Colonic mucosa (tissue), 4 donors: ENCODE measurements at places on chromosomes 5 and 9. TPM values are rescaled to one million over a fixed set of nuclear protein-coding genes. Genes with fewer than 3 reads are reported as not detected.

Gene FSD1L
- total RNA-seq: 4.3 TPM

- no peaks in the 10 kb centered on the region for H3K27me3 ChIP-seq
- H3K4me3 ChIP-seq: no peak overlapping the region
- H3K36me3 ChIP-seq: no peaks in the 10 kb centered on the region
Measured at GRCh38 chr5:91478096-91478495, 95.0 kb upstream of the ARRDC3 start.

Gene ARSB
- total RNA-seq: 11.4 TPM

GRCh38 chr5:141655020-141655419 lies 3.8 kb upstream of the FCHSD1 start:
- no peaks in the 10 kb centered on the region for H3K4me1 ChIP-seq
- no peaks in the 10 kb centered on the region for H3K27me3 ChIP-seq
- H3K36me3 ChIP-seq: no peaks in the 10 kb centered on the region
- DNase-seq: no peak

Gene ARL14EPL
- total RNA-seq: not detected

Gene DMRT3
- not detected for total RNA-seq

GRCh38 chr5:37043693-37044092 lies 167.1 kb downstream of the NIPBL start:
- no peak for DNase-seq
- no peaks in the 10 kb centered on the region for H3K27me3 ChIP-seq
- H3K36me3 ChIP-seq: peaks cover 4% of the 10 kb centered on the region
- H3K4me3 ChIP-seq: no peak overlapping the region
- H3K4me1 ChIP-seq: no peaks in the 10 kb centered on the region
- no peak overlapping the region for H3K27ac ChIP-seq

DNA sequence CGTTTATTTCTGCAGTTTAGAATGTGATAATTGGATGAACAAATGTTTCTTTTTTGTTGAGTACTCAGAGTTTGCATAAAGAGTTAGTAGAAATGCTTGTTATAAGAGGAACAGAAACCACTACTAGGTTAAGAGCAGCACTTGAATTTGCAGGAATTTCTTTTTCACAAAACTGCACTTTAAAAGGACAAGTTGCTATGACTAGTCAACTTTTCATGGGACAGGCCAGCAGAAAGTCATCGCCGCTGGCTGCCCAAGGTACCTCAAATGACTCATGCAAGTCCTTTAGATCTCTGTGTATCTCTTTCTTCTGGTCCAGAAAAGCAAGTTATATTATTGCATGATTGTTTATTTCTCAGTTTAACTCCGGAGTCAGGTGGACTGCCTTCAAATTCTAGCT lies 97.3 kb upstream of the HMHB1 start:
- no peak overlapping the region for H3K27ac ChIP-seq
- no peaks in the 10 kb centered on the region for H3K36me3 ChIP-seq
- DNase-seq: no peak
- H3K4me1 ChIP-seq: no peaks in the 10 kb centered on the region

DNA sequence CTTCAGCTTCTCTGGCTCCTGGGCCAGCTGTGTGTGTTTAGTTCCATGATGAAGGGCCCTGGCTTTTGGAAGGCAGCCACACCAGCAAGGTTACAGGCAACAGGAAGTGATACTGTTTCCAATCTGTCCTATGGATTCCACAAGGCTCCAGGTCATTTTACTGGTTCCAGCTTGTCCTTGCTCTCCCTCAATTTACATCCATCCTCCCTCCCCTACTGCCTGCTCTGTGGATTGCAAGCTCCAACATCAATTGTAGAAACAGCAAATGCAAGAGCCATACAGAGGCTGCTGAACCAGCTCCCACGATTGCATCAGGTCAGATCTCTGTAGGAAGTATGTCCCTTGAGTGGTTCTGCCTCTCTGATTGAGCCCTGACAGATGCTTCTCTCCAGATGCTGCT lies 409.8 kb downstream of the NTRK2 start:
- DNase-seq: no peak
- H3K4me3 ChIP-seq: no peak overlapping the region
- no peak overlapping the region for H3K27ac ChIP-seq
- H3K36me3 ChIP-seq: no peaks in the 10 kb centered on the region
- no peaks in the 10 kb centered on the region for H3K4me1 ChIP-seq
- no peaks in the 10 kb centered on the region for H3K27me3 ChIP-seq

DNA sequence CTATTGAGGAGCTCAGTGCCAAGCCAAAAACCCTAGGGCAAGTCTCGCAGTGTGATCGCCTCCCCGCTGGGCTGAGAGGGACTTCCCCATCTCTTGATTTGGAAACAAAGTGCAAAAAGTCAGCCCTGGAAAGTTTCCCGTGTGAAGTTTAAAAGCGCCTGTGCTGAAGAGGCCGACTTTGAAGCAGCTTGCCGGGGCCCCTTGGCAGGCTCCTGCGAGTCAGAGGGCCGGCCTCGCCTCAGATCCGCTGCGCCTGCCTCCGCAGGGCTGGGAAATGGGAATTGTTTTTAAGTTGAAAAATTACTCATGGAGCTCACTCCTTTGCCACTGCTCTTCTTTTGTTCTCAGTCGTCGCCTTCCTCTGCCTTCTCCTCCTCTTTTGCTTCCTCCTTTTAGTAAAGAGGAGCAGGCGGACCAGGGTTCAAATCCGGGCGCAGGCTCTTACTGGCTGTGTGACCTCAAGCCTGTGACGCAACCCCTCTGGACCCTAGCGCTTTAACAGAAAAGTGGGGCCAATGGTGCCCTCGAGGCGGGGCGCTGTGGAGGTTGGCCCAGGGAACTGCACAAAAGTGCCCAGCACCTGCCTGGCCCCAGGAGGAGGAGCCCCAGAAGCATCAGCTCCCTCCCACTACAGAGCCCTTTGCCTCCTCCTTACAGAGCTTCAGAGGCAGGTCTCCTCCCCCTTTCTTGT lies 14.7 kb upstream of the LHX2 start:
- no peak overlapping the region for H3K4me3 ChIP-seq
- DNase-seq: no peak
- H3K27ac ChIP-seq: no peak overlapping the region
- H3K27me3 ChIP-seq: peaks cover 58% of the 10 kb centered on the region

DNA sequence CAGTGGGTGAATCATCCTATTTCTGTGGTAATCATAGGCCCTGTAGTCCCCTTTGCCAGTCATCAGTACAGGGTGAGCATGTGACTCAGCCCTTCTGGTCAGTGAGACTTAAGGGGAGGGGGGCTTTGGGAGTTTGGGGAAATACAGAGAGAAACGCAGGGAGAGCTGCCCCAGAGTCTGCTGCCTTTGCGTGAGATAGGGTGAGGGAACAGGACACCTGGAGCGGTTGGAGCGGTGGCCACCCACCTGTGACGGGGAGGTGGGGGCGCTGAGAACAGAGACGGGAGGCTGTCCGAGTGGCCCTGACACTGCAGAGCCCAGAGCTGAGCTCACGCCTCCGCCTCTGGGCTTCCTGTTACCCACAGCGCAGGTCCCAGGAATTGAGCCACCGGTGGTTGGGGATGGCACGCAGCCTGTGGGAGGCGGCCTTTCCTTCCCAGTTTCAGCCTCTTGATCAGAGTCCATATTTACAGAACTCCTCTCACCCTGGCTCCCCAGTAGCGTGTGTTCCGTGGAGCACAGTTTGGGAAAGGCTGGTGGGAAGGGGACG lies 92.0 kb upstream of the ERCC6L2 start:
- H3K27me3 ChIP-seq: no peaks in the 10 kb centered on the region
- no peaks in the 10 kb centered on the region for H3K4me1 ChIP-seq
- H3K36me3 ChIP-seq: no peaks in the 10 kb centered on the region
- DNase-seq: no peak
- H3K27ac ChIP-seq: no peak overlapping the region

- H3K4me1 ChIP-seq: no peaks in the 10 kb centered on the region
- H3K4me3 ChIP-seq: no peak overlapping the region
- H3K27ac ChIP-seq: no peak overlapping the region
- H3K36me3 ChIP-seq: no peaks in the 10 kb centered on the region
- no peak for DNase-seq
Measured at GRCh38 chr5:118863345-118863744, 125.0 kb downstream of the DTWD2 start.

GRCh38 chr9:18478501-18479361 lies 4.8 kb downstream of the ADAMTSL1 start:
- no peaks in the 10 kb centered on the region for H3K36me3 ChIP-seq
- DNase-seq: no peak
- no peaks in the 10 kb centered on the region for H3K4me1 ChIP-seq
- H3K27me3 ChIP-seq: no peaks in the 10 kb centered on the region

- DNase-seq: no peak
- no peaks in the 10 kb centered on the region for H3K4me1 ChIP-seq
- no peaks in the 10 kb centered on the region for H3K36me3 ChIP-seq
- H3K4me3 ChIP-seq: no peak overlapping the region
Measured at GRCh38 chr5:39195198-39195826, 24.1 kb downstream of the FYB1 start.

DNA sequence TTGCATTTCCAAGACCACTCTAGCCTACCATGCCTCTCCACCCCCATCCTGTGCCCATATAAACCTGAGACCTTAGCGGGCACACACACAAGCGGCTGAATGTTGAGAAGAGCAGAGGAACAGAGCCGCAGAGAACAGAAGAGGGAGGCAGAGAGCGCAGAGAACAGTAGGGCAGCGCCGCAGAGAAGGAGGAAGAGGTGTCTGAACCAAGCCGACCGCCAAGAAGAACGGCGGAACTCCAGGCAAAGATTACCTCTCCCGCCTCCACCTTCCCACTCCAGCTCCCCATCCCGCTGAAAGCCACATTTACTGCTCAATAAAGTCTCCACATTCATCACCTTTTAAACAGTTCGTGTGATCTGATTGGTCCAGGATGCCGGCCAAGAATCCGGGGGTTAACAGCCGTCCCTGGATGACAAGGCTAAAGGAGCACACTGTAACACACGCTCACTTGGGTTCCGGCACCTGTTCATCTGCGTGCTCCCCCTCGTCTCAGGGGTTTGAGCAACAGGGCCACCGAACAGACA lies 33.2 kb downstream of the GRIN3A start:
- H3K4me1 ChIP-seq: no peaks in the 10 kb centered on the region
- DNase-seq: peak; percentile 87
- no peaks in the 10 kb centered on the region for H3K27me3 ChIP-seq
- H3K4me3 ChIP-seq: peak overlapping the region; percentile 2
- no peaks in the 10 kb centered on the region for H3K36me3 ChIP-seq
- peak overlapping the region; percentile 62 for H3K27ac ChIP-seq

DNA sequence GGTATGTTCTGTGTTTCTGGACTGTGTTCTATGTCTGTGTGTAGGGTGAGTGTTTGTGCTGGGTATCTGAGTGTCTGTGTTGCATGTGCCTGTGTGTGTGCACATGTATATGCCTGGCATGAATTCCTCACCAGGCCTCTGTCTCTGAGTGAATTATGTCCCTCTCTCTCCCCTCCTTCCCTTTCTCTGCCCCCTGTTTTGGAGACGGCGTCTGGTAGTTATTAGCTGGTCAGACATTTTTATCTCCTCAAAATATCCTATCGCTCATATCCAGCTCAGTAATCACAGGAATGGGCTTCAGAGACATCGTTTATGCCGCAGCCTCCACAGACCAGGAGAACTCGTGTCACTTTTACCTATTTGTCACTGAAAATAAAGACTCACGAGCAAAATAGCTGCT lies 483.2 kb upstream of the BRINP1 start:
- no peak overlapping the region for H3K27ac ChIP-seq
- no peaks in the 10 kb centered on the region for H3K4me1 ChIP-seq
- H3K27me3 ChIP-seq: no peaks in the 10 kb centered on the region
- H3K4me3 ChIP-seq: no peak overlapping the region

Gene CDK5RAP2
- total RNA-seq: 31.9 TPM

- DNase-seq: no peak
- no peak overlapping the region for H3K27ac ChIP-seq
- H3K27me3 ChIP-seq: no peaks in the 10 kb centered on the region
- no peak overlapping the region for H3K4me3 ChIP-seq
Measured at GRCh38 chr9:72443855-72444254, 77.6 kb upstream of the TMC1 start.

Gene GHR
- 6.8 TPM for total RNA-seq

Gene SPRY4
- total RNA-seq: 21.5 TPM

DNA sequence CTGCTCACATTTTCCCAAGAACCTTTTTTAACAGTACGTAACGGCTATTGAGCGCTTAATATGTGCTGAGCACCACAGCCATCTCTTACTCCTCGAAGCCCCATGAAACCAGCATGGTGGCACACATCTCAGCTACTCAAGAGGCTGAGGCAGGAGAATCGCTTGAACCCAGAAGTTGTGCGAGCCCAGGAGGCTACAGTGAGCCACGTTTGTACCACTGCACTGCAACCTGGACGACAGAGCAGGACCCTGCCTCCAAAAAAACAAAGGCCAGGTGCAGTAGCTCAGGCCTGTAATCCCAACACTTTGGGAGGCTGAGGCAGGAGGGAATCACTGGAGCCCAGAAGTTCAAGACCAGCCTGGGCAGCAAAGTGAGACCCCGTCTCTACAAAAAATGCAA lies 28.2 kb downstream of the AQP7 start:
- no peak for DNase-seq
- H3K4me3 ChIP-seq: no peak overlapping the region
- H3K36me3 ChIP-seq: no peaks in the 10 kb centered on the region

- H3K36me3 ChIP-seq: no peaks in the 10 kb centered on the region
- H3K4me3 ChIP-seq: no peak overlapping the region
- DNase-seq: no peak
- no peaks in the 10 kb centered on the region for H3K27me3 ChIP-seq
Measured at GRCh38 chr5:168976311-168976970, 324.5 kb downstream of the SLIT3 start.

- no peak overlapping the region for H3K4me3 ChIP-seq
- H3K27ac ChIP-seq: no peak overlapping the region
- no peaks in the 10 kb centered on the region for H3K36me3 ChIP-seq
- no peaks in the 10 kb centered on the region for H3K4me1 ChIP-seq
- peaks cover 39% of the 10 kb centered on the region for H3K27me3 ChIP-seq
Measured at GRCh38 chr9:136189394-136190236, 15.3 kb downstream of the LHX3 start.

GRCh38 chr5:93850311-93850710 lies 108.9 kb upstream of the POU5F2 start:
- no peaks in the 10 kb centered on the region for H3K4me1 ChIP-seq
- H3K4me3 ChIP-seq: no peak overlapping the region

Gene CSF2
- not detected for total RNA-seq

Gene CCNI2
- total RNA-seq: 7.1 TPM

DNA sequence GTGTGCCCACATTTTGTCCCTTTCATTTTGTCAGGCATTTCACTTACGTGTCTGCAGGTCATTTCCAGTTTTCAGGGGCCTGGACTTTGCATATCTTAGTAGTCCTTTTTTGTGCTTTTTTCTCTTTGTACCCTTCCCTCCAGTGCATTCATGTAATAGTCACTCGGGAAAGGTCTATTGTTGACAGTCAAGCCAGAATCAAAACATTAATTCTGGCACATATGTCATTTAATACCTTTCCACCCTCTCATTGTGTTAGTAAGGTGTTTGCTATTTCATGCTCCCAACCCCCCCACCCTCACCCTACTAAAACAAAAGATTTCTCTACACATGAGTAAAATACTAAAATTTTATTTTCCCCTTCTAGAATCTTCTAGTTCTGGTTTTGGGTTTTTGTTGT lies 42.7 kb downstream of the UGCG start:
- H3K4me3 ChIP-seq: no peak overlapping the region
- no peaks in the 10 kb centered on the region for H3K27me3 ChIP-seq
- no peaks in the 10 kb centered on the region for H3K4me1 ChIP-seq
- DNase-seq: no peak

- no peaks in the 10 kb centered on the region for H3K4me1 ChIP-seq
- no peak overlapping the region for H3K4me3 ChIP-seq
- H3K27ac ChIP-seq: no peak overlapping the region
Measured at GRCh38 chr5:59115345-59115744, 532.5 kb downstream of the RAB3C start.

GRCh38 chr9:120136696-120137095 lies 443.3 kb downstream of the CDK5RAP2 start:
- no peaks in the 10 kb centered on the region for H3K36me3 ChIP-seq
- H3K4me1 ChIP-seq: no peaks in the 10 kb centered on the region
- H3K27ac ChIP-seq: no peak overlapping the region
- DNase-seq: no peak
- no peaks in the 10 kb centered on the region for H3K27me3 ChIP-seq

Gene CCL27
- not detected for total RNA-seq

Gene RAB3C
- total RNA-seq: 1.1 TPM
